ENCODE measurements at places on chromosomes 5 and 9.

GRCh38 chr5:39502704-39503103 is 77.9 kb upstream of the DAB2 start:
- no peak for DNase-seq

- no peak for DNase-seq
Observed at GRCh38 chr5:158309088-158309807, 450.3 kb upstream of the CLINT1 start.

DNA sequence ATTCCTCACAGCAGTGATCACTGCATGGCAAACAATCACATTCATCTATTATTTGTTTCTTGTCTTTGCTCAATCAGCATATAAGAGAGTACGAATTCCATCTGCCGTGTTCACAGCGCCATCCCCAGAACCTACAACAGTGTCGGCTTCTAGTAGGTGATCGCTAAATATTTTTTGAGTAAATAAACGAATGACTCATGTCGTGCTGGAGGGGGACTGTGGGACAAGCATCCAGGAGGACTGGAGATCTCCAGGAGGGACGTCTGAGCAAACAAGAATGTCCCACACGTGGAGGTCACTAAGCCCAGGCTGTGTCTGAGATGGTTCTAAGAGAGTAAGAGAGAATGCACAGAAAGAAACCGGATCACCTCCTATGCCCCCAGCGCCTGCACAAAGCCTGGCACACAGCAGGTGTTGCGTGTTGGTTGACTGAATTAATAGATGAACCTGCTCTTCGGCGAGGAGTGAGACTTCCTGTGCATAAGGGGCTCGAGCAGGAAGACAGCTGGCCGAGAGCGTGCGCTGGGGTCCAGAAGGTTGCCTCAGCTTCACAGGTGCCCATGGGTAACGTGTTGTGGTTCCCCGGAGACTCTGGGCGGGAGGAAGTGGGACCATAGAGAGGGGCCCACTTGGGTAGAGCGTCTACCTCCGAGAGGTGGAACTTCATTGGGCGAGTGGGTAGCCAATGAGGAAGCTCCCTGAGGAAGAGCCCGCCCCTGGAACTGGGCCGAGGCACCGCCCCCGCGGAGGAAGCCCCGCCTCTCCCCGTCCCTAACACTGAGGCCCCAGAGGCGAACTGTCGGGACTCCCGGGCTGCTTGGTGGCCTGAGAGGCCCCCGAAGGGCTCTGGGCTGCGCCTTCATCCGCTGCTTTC is 193.0 kb downstream of the MELK start:
- DNase-seq: peak; percentile 81

DNA sequence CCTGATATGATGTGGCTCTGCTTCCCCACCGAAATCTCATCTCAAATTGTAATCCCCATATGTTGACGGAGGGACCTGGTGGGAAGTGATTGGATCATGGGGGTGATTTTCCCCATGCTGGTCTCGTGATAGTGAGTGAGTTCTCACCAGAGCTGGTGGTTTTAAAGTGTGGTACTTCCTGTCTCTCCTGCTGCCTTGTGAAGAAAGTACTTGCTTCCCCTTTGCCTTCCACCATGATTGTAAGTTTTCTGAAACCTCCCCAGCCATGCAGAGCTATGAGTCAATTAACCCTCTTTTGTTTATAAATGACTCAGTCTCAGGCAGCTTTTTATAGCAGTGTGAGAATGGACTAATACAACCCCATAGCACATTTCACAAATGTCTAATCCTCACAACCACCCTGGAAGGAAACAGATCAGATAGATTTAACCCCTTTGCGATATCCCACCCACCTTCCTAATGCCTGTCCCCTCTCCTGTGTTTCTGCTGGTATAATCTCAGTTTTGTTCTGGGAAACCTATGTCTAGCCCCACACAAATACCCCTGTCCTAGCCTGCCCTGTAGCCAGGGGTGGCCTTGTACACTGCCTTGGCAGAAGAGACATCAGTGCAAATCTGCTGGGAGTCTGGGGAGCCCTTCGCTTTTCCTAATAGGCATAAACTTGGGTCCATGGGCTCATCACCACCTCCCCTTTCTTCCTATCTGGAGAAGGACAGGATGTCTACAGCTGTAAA is 157.0 kb upstream of the RAI14 start:
- peak; percentile 12 for DNase-seq

DNA sequence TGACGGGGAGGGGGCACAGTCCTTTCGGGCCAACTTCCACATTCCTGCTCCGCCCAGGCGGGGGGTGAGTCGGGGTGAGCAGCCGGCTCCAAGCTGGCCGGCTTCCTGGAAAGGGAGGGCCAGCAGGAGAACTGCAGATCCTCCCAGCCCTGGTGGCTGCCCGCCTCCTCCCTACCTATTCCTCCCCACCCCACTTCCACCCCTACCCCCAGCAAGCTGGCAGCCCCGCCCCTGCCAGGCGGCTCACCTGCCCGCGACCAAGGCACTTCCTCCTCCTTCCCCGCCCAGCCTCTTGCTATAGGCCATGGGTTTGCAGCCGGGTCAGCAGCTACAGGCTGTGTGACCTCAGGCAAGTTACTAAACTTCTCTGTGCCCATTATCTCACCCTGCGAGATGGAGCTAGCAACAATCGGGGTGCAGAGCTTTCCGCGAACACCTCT is 5.6 kb upstream of the IRF1 start:
- DNase-seq: peak; percentile 68

Measured in bone marrow (tissue), 2 donors.